Left renal cortex interstitium (tissue), 4 donors: ENCODE measurements at places on chromosomes 1 and 21.

DNA sequence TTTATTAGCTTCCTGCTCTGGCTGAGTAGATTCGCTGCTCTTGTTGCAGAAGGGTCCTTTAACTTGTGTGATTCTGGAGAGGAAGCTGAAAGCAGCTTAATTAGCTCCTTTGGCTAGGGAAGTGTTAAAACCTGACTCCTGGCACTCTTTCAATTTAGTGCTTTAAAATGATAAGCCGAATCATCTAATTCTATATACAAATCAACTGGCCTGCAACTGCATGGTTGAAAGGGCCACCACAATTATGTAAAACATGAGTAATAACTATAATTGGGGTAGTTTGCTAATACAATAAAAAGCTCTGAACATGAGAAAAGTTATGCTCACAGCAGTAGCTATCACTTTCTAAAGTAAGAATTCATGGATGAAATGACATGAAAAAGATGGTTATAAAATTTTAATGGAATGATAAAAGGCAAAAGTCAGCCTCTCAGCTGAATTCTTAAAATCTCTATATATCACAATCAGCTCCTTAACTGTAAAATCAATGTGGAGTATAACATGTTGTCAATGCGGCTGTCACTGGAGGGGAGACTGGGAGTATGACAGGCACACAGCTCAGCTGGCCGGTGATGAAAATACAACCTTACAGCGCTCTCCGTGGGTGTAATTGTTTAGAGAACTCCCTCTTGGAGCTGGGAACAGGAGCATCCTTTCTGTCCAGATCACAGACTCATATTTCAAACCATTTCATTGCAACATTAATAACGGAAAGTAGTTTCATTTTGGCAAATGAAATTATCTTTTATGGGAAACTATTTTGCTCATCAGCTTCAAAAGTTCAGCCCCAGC is 324.4 kb downstream of the KCTD3 start:
- no peak for DNase-seq

GRCh38 chr1:35674111-35674510 is 32.8 kb upstream of the PSMB2 start:
- no peak for DNase-seq

DNA sequence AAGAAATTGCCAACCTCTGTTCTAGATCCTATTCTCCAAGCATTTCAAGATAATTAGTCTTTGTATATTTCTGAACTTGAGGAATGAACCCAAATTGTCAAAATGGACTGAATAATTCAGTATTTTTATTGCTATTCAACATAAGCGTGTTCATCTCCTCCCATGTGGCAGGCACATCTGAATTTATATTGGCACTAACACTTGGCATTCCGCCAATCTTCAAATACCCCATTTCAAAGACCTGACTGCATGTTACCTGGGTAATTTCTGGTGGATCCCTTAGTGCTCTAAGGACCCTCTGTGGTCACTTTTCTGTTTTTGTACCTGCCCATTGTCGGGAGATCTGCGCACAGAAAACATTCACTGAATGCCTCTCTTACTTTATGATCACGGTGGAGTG is 66.6 kb downstream of the BACE2 start:
- no peak for DNase-seq

- no peak for DNase-seq
Measured at GRCh38 chr1:150083907-150084306, 16.3 kb downstream of the VPS45 start.

DNA sequence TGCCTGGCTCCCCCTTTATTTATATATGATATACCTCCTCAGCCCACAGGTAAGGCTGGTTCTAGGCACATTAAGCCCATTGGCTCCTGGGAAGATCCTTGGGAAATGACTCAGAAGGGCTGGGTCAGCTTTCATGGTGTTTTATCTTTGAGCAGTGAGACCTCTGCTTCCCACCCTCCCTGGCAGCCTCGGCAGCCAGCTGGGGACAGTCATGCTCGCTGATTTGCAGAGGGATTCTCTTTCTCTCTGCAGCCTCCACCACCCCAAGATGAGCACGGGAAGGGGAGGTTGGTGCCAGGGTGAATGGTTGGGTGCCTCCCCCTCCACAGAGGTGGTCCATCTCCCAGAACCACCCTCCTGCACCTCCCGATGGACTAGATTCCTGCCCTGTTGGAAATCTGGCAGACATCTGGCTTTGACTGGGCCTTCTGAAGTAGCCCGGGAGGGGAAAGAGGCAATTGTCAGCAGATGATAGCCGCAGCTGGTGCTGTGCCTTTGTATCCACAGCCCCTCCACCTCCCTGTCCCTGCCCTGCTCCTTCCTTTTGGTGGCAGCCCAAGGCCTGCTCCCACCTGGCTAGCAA is 24.6 kb downstream of the IER5 start:
- no peak for DNase-seq

- DNase-seq = no peak
Measured at GRCh38 chr1:163820766-163821165, 499.0 kb downstream of the NUF2 start.
